ENCODE measurements at places on chromosomes 2 and 18.

- no peak for DNase-seq
These were observed 17.7 kb downstream of the RPIA start for GRCh38 chr2:88709181-88709631.

GRCh38 chr18:77658751-77659448 lies 409.3 kb downstream of the GALR1 start:
- DNase-seq: no peak

- no peak for DNase-seq
These were observed 118.3 kb downstream of the TMEM18 start for GRCh38 chr2:558879-559278.

GRCh38 chr2:23449413-23449812 lies 64.4 kb downstream of the KLHL29 start:
- DNase-seq: no peak

GRCh38 chr2:196670342-196670741 lies 30.8 kb downstream of the CCDC150 start:
- DNase-seq: no peak

DNA sequence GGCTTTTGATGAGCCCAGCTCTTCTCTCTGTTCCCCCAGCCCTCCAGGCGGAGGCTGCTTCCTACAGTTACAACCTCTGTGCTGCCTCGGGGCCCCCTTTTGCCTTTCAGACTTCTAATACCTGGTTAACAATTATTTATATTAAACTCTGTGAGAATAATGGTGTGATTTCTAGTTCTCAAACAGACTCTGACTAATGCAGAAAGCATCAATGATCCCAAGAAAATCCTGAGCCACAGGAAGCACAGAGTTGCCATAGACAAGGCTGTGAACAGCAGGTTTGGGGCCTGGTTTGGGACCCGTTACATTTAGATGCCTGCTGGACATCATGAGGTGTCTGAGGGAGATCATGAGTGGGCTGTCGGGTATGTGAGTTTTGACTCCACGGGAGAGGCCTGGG lies 37.4 kb upstream of the MYO3B start:
- no peak for DNase-seq

GRCh38 chr2:37744010-37744409 lies 72.6 kb upstream of the CDC42EP3 start:
- no peak for DNase-seq

GRCh38 chr2:58900246-58901027 lies 659.3 kb upstream of the FANCL start:
- DNase-seq: no peak

DNA sequence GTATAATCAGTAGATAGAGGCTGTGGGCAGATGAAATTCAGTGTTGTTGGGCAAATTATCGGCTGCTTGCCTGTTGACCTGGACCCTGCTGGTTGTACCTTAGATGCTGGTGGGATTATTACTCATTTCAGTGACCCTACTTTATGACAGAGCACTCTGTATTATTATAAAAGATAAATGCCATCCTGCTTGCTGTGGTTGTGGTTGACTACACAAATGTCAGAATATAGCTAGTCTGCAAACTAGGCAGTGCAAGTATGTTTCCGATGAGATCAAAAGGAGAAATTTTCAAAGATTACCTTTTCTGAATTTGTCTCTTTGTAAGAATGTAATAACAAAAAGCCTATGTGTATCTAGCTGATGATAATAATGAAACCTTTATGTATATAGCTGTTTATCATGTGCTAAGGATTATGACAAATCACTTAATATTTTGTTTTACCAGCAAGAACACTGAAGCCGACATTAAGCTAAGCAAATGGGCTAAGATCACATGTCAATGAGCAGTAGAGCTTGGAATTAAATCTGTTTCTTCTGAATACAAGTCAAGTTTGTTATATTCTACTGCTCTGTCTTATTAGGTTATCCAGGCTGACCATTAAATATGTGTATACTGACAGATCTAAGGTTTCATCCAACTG lies 219.2 kb downstream of the CAMKMT start:
- DNase-seq: no peak

GRCh38 chr2:160731856-160732255 lies 238.2 kb upstream of the RBMS1 start:
- no peak for DNase-seq

- DNase-seq: no peak
These were observed 247.6 kb downstream of the RDH14 start for GRCh38 chr2:18312818-18313217.

All from activated CD8-positive, alpha-beta memory T cell treated with anti-CD3 and anti-CD28 coated beads for 4 hours (primary cell).